ENCODE measurements at places on chromosomes 3 and 15.

GRCh38 chr3:62987721-62988120 lies 112.5 kb upstream of the CADPS start:
- no peak for DNase-seq

GRCh38 chr3:171219258-171219657 lies 192.7 kb upstream of the SLC2A2 start:
- DNase-seq = no peak

GRCh38 chr15:72809329-72809728 lies 25.8 kb upstream of the ADPGK start:
- no peak for DNase-seq

- DNase-seq = no peak
Measured at GRCh38 chr15:84979651-84980050, 2.0 kb upstream of the PDE8A start.

DNA sequence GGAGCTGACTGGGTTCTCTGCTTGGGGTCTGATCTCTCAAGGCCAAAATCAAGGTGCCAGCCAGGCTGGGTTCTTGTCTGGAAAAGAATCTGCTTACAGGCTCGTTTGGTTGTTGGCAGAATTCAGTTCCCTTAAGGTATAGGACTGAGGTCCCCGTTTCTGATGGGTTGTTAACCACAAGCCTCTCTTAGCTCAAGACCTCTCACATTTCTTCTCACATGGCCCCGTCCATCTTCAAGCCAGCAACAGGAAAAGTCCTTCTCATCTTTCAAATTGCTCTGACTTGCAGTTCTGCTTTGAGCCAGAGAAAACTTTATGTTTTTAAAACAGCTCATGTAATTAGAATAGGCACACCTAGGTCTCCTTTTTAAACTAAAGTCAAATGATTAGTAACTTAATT lies 20.4 kb downstream of the UACA start:
- DNase-seq = no peak

DNA sequence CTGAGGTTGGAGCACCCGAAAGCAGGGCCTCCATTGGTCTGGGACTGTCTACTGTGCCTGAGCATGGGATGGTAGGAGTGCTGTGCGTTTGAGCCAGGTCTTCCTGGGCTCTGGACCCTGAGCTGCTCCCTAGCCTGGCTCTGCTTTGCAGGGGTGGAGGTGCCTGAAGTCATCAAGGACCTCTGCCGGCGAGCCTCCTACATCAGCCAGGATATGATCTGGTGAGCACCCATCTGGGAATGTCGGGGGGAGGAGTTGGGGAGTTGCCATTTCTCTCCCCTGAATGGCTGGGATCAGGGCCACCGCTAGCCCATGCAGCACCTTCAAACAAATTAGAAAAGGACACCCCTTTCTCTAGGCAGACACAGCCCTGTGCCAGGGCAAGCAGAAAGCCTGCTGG lies 20.7 kb downstream of the DUOX1 start:
- no peak for DNase-seq

DNA sequence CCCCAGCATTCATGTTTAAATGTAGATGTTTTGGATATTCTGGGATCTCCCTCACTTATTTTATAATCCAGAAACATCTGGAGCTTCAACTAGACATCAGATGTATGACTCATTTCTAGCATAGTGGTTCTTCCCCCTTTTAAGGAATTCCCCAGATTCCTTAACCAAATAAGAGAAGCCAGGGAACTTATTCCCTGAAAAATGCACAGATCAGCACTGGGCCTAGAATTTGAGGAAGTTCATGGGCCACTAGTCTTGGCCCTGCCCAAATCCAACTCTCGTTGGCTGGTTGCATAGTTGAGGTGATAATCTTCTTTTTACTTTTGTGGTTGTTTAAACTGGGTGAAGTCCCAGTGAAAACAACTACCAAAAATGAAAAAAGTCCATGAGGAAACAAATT lies 20.4 kb downstream of the RARRES1 start:
- DNase-seq = no peak

DNA sequence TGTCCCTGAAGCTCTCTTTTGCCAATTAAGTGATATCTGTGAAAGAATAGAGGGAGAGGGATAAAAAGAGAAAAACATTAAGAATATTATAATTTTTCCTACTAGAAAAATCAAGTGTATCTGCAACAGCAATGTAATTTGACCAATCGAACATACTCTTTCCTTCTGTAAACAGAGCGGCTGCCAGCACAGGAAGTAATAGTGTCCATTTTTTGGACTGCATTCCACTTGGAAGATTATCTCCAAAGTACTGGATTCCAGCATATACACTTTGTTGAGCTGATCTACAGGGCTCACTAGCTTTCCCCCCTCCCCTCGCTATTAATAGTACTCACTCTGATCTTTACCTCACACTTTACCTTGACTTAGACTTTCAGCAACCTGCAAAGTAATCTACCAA lies 90.4 kb downstream of the SUCLG2 start:
- no peak for DNase-seq

DNA sequence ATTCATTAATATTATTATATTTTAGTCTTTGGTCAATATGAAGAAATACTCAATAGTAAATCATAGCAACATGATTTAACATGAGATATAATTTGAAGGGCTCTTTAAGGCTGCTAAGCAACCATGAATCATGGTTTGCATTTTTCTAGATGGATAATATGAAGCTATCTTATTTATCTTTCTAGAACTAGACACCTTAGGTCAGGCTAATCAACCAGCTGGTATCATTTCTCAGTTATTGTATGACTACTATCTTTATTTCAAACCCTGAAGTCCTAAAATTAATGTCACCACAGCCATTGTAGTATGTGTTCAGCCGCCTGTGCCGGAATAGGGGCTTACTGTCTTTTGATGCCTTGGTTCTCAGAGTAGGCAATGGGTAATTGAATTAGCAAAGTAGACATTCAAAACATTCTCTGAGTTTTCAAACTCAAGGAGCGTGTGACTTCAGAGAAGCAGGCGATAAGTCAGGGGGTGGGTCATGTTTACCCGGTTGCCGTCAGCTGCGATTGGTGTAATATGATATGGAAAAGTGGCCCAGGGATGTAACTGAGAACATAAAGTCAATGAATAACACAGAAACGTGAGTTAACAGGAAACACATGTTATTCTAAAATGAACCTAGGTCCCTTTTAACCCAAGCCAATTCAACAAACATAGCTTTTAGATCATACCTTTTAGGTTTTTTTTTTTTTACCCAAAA lies 93.4 kb upstream of the CTDSPL start:
- no peak for DNase-seq

DNA sequence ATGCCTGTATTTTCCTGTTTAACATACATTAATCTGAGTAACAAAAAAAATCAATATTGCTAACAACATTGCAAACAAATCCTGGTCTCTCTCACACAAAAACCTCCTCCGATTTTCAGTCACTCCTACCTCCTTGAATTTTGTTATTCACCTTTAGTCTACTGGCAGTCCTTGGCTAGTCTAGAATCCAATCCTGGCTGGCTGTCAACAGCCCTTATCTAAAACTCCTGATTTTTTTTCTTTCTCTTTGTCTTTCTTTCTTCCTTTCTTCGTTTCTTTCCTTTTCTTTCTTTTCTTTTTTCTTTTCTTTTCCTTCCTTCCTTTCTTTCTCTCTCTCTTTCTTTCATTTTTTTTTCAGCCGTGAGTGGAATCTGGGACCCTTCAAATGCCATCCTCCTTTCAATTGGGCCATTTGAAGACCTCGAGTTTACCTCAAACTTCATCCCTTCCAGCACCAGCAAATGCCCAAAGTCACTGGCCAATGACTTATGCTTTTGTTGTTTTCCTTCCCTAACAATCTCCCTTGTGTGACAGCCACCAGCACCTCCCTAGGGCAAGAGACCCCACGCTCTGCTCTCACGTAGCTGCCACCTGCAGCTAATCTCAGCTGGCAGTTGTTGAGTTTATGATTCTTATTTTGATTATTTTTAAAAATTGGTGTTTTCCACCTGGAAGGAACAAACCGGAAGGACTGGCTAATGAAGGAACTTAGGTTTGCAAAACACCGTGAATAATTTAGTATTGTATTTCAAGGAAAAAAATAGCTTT lies 6.8 kb upstream of the ONECUT1 start:
- DNase-seq = no peak

- DNase-seq = no peak
Measured at GRCh38 chr15:78272776-78273175, 8.4 kb downstream of the DNAJA4 start.

- DNase-seq = peak; percentile 17
Measured at GRCh38 chr15:67825881-67826716, 790 bp downstream of the SKOR1 start.

- DNase-seq = no peak
Measured at GRCh38 chr15:40958146-40958545, 4.9 kb downstream of the CHAC1 start.

- no peak for DNase-seq
Measured at GRCh38 chr3:166917437-166917836, 462.7 kb downstream of the ZBBX start.

DNA sequence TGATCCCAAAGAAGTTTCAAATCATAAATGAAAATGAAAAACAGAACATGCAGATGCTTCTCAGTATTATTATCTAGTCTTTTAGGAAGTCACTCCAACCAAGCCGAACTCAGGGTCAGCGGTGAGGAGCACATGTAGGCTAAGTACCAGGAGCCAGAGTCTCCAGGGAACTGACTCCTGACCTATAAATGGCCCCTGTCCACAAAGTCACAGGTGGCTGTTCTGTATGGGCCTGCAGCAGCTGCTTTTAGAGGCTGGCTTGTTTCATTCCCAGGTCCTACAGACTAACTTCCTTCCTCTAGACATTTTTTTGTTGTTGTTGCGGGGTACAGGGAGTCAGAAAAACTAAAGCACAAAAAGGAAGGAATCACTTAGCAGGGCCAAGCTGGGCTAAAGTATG lies 54.6 kb downstream of the DAPK2 start:
- no peak for DNase-seq

DNA sequence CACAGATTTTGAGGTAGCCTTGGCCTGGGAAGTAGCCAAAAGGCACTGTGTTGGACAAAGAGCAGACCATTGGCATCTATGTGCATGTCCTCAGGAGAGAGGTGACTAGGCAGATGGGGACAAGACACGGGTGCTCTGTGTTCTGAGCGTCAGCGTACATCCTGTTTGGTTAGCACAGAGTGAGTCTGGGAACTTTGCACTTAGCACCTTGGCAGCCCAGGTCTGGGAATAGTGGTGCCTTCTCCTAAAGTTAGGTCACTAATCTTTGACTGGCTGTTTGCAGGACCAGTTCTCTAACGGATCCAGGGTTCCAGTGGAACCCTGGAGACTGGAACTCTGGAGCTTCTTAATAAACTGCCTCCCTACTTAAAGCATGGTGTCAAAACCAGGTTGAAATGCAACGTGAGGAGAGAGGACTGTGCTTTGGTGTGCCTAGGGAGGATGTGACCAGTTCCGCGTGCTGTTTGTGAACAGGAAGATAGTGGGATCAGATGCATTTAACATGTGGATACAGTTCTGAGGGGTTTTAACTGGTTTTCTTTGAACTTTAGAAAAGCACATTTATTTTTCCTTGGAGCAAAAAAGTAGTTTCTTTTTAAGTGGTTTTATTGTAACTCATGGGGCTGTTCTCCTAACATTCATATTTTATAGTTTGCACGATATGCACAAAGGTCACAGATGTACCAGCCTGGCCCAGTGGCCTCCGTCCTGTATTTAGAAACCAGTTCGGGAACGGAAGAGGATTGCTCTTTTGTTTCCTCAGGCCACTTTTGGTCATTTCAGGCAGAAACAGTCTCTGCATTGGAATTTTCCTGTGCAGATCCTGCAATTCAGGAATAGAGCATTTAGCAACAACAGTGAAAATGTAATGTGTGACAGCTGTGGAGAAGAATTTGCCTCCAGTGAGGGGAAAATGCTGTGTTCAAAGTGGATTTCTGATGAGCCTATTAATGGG lies 48.8 kb downstream of the ABHD2 start:
- DNase-seq = no peak

DNA sequence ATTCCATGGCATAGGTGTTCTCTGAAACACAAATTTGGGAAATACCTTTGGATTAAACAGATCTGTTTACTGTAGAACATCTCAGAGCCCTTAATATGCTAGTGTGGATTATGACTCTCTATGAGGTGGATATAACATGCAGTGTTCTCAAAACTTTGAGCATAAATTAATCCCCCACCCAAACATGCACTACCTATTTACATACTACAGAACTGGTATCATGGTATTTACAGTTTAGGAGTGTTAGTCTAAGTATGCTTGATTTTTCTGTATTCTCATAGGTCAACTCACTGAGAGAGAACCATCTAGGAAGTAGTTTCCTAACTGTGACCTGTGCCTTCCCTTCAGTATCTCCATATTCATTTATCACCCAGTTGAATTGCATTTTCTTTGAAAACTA lies 30.9 kb upstream of the ZNF609 start:
- no peak for DNase-seq

DNA sequence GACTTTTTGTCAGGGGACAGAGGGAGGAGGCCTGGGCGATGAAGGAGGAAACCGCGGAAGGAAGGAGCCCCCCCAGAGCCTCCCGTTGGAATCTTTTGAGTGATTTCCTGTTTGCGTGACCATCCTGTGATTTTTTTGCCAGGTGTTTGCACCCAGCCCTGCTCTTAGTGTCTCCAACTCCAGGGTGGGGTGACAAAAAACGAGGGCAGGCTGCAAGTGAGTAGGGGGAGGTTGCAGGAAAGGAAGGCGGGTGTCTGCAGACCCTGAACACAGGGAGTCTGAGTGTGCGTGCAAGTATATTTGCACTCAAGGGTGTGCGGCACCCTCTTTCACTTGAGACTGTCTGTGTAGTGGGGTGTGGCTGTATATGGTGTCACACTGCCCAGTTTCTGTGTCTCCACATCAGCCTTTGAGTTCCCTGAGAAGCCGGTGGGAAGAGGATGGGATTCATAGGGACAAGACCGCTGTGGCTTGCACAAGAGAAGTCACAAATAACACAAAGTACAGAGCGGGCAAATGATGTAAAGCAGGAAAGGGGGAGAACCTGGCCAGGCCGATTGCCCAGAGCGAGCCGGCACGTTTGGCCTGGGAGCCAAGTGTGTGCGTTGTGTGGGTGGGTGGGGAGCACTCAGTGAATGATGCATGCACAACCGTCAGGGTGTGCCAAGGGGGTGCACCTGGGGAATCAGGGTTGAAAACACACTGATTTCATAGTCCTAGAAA lies 6.6 kb downstream of the ISLR2 start:
- no peak for DNase-seq

DNA sequence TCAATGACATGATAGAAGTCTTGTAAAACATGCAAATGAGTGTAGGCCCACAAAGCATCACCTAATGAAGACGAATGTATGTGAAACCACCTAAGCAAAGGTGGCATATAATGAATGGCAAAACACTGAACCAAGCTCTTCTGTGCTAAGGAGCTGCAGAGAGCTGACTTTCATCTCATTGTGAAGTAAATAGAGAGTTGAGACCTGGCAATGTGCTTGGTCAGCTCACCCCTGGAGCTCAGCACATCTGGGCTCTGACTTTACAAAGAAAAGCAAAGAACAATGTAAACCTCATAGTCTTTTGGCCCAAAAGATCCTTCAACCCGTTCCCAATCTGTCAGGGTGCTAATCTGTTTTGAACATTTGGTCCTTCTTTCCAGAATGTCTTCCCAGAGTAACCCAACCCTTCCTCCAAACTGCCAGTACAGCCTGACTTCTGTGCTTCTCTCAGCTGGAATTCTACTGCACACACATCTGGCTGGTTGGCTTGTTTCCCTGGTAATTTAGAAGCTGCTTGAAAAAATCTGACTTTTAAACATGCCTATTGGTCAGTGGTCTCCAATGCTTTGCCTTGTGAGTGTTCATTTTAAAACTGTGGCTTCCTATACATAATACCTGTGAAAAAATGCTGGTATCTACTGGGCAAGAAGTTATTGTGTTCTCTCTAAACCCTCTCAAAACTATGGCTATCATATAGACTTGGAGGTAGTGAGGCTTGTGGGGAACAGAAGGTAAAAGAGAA lies 101.7 kb downstream of the CD200R1L start:
- DNase-seq = no peak

All from stimulated activated CD4-positive, alpha-beta T cell treated with anti-CD3 and anti-CD28 coated beads, Interleukin-4, amount 100 ng/mL, for 1 hour (primary cell).